Stimulated activated CD4-positive, alpha-beta T cell treated with anti-CD3 and anti-CD28 coated beads, Interleukin-12 subunit alpha, Interleukin-12 subunit beta, amount 100 ng/mL, for 24 hours (primary cell): ENCODE measurements at places on chromosomes 12 and 14.

DNA sequence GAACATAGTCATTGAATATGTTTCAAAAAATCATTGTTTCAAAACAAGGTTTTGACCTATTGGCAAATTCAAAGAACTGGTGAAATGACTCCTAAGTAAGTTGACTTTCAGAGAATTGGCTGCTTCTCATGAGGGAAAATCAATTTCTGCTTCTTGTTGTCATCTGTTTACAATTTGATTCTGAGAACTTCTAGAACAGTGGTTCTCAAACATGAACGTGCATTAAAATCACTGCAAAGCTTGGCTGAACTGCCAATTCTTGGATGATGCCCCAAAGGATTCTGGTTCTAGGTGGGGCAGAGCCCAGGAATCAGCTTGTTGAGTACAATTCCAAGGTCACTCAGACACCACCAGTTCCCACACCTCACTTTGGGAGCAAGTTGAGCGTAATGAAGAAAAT lies 83.9 kb downstream of the ZFP36L1 start:
- no peak for DNase-seq

- no peak for DNase-seq
These were observed 28.6 kb upstream of the TBC1D15 start for GRCh38 chr12:71810921-71811320.

DNA sequence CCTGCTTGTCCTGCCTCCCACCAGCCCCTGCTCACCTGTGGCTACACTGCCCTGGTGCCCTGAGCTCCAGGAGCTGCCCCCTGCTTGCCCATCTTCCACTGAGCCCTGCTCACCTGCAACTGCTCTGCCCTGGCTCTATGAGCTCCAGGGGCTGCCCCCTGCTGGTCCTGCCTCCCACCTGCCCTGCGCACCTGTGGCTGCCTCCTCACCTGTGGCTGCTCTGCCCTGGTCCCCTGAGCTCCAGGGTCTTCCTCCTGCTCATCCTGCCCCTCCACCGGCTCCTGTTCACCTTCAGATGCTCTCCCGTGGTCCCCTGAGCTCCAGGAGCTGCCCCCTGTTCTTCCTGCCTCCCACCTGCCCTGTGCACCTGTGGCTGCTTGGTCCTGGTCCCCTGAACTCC lies 247.6 kb downstream of the TMEM121 start:
- DNase-seq: no peak

GRCh38 chr12:31362759-31363415 lies 36.9 kb upstream of the SINHCAF start:
- DNase-seq: peak; percentile 3

- no peak for DNase-seq
These were observed 300.0 kb downstream of the AEBP2 start for GRCh38 chr12:19739195-19739776.

DNA sequence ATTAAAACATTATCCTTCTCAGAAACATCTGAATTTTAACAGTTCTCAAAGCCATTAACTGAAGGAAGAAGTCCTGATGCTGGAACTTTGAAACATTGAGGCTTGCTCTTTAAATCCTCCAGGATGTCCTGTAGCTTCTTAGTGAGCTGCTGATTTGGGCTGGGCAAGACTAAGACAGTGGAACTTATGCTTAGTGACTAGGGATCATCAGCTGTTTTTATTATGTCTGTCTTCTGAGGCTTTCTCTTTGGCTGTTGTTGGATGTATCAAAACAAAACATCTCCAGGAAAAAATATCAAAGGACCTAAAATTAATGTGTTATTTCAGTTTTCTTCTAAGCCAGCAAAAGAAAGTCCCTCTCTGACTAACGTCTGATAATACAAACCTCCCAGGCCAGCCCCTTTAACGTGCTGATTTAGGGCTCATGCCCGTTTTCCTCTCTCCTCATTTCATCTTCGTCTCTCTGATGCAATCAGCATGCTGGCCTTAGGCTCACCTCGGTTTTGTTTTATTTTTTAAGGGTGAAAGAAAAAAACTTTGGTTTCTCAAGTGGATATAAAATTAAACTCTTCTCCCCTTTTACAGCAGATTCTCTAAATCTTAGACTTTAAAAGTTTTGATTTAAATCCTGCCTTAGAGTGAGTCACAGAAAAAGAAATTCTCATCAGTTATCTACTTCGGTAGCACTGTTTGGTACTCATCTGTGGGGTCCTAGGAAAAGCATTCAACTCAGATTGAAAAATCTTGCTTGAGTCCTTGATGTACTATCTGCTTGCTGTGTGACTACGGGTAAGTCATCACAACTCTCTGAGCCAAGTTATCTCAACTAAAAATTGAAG lies 106.2 kb upstream of the CCDC91 start:
- no peak for DNase-seq

- DNase-seq: no peak
These were observed 46.9 kb upstream of the MDM1 start for GRCh38 chr12:68378872-68379606.

DNA sequence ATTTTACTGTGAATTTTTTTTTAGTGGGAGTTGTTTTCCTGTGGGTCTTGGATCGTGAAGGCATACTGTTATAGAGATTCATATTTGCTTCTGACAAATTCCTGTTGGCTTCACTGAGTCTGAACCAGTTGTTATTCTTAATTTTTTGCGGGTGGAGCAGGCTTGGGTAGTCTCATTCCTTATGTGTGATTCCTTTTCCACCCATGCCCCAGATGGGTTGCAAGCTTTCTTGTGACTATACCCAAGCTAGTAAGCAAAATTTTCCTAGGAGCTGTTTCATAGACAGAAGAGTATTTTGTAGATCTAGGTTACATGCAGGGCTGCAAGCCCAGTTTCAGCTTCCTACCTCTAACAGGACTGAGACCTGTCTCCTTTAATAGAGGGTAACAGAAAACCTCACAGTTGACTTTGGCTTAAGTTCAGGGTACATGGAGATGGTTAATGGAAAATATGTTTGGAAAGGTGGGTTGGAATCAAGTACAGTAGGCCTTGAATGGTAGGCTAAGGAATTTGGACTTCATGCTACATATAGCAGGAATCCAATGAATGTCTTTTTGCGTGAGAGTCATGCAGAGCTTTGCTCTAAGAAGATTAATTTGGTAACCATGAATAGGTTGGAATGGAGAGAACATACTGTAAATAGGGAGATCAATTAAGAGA lies 29.0 kb downstream of the TRMT5 start:
- DNase-seq: no peak

DNA sequence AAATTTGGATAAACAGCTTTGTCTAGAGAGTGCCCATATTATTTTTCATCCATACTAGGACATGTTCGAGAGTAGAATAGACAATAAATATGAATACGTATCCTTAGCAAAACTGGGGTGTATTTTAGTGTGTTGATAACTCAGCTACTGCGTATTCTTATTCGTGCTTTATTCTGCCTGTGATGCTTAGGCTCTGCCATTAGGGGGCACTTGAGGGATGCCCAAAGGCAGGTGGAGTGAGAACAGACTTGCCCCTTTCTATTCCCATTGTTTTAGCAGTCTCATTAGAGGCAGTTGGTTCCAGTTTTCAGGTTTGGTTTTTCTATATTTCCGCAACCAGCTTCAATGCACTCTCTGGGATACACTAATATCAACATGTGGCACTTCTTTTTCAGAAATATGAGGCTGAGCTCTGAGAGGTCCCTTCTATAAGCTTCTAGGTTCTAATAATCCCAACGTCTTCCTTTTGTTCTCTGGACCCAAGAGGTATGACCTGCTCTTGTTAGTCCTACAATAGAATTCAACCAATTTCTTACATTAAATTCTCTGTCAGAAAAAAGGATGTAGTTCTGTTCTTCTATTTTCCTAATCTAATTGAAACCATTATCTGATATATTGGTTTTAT lies 985.7 kb upstream of the FBXO33 start:
- peak; percentile 3 for DNase-seq

GRCh38 chr14:72064501-72064900 lies 132.3 kb downstream of the RGS6 start:
- no peak for DNase-seq

DNA sequence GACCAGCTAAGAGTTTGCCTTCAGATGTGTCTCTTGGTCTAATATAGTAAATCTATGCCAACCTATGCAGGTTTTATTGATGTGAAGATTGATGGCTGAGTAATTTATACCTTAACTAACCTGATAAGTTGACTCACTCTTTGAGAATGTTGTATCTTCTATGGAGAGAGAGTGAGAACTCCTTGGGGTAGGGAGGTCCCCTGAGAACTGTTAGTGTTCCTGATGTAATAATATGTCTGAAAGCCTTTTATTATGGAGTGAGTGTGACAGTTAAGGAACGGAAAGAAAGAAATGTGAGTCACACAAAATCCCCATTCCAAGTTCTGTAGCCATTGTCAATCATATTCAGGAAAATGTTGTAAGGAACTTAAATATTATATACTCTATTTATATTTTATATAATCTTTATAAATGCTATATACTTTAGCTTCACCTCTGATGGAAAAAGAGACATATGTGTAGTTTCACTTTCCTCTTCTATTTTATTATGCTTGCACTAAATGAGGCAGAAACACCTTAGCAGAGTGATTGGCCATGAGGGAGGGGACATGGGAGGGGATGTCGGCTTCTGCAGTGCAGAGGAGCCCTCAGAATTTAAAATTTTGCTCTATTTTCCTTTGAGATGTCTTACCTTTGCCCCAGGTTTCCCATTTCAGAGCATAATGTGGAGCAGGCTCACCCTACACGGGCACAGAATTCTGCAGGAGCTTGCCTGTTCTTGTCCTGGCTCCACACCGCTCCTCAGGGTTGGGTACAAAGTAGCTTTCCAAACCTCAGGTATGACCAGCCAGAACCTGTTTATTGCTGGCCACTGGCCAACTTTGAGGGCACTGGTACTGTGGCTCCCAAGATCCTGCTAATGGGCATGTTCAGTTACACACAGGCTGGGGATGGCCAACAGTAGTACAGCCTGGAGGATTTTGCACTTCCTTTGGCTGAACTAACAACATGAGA lies 57.7 kb downstream of the ARF6 start:
- no peak for DNase-seq

GRCh38 chr12:46752396-46752795 lies 73.4 kb downstream of the SLC38A4 start:
- DNase-seq: no peak

GRCh38 chr14:43900173-43900655 lies 606.9 kb downstream of the FSCB start:
- DNase-seq: no peak

DNA sequence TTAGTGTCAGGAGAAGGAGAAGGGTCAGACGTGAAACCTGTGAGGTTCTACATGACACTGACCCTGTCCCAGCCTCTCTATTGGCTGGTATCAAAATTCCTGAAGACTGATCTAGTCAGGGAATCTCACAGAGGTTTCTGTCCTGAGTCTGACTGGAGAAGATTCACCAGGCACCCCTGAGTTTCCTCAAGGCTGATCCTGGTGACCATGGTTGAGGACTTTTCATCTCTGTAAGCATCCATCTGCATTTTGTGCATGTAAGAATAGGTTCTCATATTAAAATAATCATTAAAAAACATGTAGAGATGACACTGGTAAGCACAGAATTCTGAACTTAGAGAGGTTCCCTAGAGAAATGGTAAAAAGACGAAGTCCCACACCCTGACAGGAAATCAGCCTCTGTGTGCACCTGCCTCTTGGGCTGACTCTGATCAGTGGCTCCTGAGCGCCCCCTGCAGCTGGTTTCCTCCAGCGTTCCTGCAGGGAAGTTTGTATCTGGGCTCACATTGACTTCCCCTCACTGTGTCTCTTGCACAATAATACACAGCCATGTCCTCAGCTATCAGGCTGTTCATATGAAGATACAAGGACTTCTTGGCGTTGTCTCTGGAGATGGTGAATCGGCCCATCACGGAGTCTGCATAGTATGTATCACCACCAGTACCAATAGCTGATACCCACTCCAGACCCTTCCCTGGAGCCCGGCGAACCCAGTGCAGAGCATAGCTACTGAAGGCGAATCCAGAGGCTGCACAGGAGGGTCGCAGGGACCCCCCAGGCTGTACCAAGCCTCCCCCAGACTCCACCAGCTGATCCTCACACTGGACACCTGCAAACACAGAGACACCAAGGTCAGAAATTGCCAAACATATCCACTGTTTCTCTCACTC lies 991.9 kb downstream of the TMEM121 start:
- peak; percentile 86 for DNase-seq

DNA sequence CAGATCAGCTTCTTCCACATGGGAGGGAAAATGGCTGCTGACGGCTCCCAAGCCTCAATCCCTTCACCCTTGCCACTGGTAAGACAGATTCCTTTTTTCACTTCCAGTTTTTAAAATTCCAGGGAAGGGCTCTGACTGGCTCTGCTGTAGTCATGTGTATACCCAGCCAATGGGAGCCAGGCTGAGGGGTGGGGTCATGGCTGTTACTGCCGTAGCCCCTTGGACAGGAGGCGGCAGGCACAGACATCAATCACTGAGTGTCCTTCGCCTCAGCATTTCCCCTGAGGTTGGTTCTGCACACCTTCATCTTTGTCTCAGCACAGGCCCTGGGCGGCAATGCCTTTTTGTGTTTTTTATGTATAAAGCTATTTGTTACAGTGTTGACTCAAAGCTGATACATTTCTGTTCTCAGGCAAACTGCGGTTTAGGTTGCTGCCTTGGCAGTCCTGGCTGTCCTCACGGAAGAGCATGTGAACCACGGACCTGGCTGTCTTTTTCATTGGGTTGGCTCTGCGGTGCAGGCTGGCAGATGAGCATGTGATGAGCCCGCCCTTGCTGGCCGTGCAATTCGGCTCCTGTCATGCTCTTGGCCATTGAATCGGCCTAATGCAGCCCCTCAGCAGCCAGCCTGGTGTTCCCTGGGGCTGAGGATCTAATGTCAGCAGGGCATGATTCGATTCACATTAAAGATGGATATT lies 74.3 kb downstream of the PPM1A start:
- no peak for DNase-seq

DNA sequence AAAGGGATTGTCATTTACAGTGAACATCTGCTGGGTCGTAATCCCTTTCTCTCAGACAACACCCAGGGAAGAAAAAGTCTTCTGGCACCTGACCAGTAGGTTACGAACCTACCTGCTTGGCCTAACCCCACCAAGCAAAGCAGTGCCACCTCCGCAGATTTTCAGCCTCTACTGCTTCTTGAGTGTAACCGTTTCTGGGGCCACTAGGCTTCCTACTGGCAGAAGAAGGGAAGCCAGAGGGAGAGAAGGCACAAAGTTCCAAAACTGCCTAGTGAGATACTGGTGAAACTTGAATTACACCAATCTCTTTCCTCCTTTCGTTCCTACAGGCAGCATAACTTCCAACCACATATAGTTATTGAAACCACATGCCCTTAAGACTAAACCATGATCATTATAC lies 383.6 kb downstream of the BCAT1 start:
- no peak for DNase-seq

DNA sequence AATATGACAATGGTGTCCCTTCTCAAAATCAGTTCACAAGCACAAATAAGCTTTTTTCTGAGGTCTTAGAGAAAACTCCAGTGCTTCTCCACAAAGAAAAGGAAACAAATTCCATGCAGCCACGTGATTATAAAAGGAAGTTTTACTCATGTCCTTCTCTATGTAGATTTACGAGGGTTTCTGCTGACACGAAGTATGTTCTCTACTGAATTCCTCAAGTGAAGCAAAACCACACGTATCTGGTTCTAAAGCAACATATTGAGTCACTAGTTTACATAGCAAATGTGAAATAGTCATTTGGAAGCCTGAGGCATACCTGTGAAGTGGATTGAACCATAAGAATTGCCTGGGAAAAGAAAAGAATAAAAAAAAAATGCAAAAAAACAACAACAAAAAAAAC lies 31.9 kb downstream of the BMP4 start:
- no peak for DNase-seq

- DNase-seq: no peak
These were observed 26.2 kb upstream of the HSP90B1 start for GRCh38 chr12:103903993-103904392.
